ENCODE measurements at places on chromosomes 1 and 21. TPM values are rescaled to one million over a fixed set of nuclear protein-coding genes. Genes with fewer than 3 reads are reported as not detected.

Gene CASZ1
- total RNA-seq = 31.0 TPM

Gene KIF14
- 0.17 TPM for total RNA-seq

Gene GUK1
- 354 TPM for total RNA-seq

Gene FAM72D
- not detected for total RNA-seq

Gene C1QB
- total RNA-seq = 583 TPM

Gene FCRL1
- not detected for total RNA-seq

Gene CD247
- not detected for total RNA-seq

Gene TNFRSF1B
- total RNA-seq = 36.0 TPM

Gene ASTN1
- total RNA-seq = 1.2 TPM

Gene HIVEP3
- 1.4 TPM for total RNA-seq

Gene TNFRSF18
- 0.29 TPM for total RNA-seq

Gene SPRR4
- not detected for total RNA-seq

Gene NID1
- 390 TPM for total RNA-seq

Gene SLC1A7
- total RNA-seq = 0.99 TPM

Gene TCHH
- total RNA-seq = 0.11 TPM

Gene KRTAP19-3
- not detected for total RNA-seq

Gene KRTAP21-3
- not detected for total RNA-seq

Gene ATP1A4
- 0.17 TPM for total RNA-seq

Gene KIAA0040
- total RNA-seq = 37.0 TPM

Gene HES3
- not detected for total RNA-seq

Gene KLF17
- total RNA-seq = 0.42 TPM

Gene DIRAS3
- total RNA-seq = 3.3 TPM

Gene VAV3
- total RNA-seq = 5.8 TPM

Gene INAVA
- 0.63 TPM for total RNA-seq

Gene SMG5
- total RNA-seq = 96.1 TPM

Gene CELSR2
- total RNA-seq = 7.8 TPM

Gene GPA33
- 0.57 TPM for total RNA-seq

Gene RNF19B
- total RNA-seq = 16.2 TPM

Gene IFI44
- total RNA-seq = 11.4 TPM

Gene INSRR
- not detected for total RNA-seq

Gene TSPEAR
- total RNA-seq = not detected

Gene LRRIQ3
- total RNA-seq = 0.33 TPM

Gene PODN
- total RNA-seq = 78.6 TPM

Gene AMY2A
- not detected for total RNA-seq

Gene OR2W3
- 0.34 TPM for total RNA-seq

Gene FCN3
- 8.6 TPM for total RNA-seq

Gene SMPDL3B
- total RNA-seq = not detected

Gene PDZK1
- total RNA-seq = not detected

Measured in esophagus muscularis mucosa (tissue), 4 donors.